ENCODE measurements at places on chromosomes 5 and 9.

- DNase-seq, result no peak
Observed at GRCh38 chr5:78803353-78803752, 154.8 kb upstream of the LHFPL2 start.

DNA sequence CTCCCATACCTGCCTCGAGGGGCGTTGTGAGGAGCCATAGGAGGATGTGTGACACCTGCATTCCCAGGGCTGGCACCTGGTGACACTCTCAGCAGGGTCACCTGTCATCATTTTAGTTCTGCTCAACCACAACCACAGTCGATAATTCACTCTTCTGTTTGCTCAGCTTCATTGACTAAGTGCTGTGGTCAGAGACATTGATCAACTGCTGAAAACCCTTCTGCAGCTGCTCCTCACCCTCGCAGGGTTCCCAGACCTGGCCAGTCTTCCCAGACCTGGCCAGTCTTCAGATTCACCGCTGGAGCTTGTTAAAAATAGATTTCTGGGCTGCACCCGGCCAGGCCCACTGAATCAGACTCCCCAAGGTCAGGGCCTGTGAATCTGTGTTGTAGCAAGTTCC lies 92.8 kb downstream of the MVB12B start:
- no peak for DNase-seq

DNA sequence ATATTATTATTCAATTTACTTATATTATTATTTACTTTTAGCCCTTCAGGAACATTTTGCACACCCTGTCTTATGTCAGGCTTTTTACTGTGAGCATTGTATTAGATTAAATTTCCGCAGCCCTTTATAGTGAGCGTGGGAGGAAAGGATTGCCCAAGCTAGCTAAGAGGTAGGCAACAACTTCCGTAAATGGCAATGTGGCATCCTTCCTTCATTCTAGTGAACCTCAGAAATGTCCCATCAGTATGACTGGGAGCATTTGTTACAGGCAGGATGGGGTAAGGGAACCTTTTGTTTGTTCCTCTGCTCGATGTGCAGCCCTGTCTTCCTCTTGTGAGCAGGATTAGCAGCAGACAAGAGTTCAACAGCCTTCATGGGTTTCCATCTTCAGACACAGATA lies 6.2 kb upstream of the CD180 start:
- DNase-seq, result no peak

DNA sequence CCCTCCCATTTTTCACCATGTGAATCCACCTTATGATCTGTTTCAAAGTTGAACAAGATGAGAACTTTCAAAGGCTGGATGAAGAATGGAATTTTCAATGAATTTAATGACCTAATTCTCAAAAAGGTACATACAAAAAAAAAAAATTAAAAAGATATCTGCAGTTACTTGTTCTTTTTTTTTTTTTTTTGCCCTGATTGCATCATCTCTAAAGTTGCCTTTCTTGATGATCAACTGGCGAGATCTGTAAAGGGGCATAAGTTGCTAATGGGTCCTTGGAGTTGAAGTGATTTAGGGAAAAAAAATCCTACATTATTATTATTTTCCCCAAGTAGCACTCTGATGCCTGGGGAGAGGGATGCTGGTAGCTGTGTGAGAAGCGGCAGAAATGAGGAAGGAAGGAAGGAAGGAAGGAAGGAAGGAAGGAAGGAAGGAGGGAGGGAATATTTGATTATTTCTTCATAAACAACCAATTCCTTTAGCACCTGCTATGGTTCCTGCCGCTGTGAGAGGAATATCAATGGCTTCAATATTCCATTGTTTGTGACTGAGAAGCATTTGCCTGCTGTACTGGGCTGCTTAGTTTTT lies 48.8 kb upstream of the CD180 start:
- no peak for DNase-seq

- no peak for DNase-seq
Observed at GRCh38 chr9:110777196-110777875, 108.7 kb downstream of the MUSK start.

GRCh38 chr5:172630082-172630481 lies 11.0 kb upstream of the NEURL1B start:
- DNase-seq, result no peak

DNA sequence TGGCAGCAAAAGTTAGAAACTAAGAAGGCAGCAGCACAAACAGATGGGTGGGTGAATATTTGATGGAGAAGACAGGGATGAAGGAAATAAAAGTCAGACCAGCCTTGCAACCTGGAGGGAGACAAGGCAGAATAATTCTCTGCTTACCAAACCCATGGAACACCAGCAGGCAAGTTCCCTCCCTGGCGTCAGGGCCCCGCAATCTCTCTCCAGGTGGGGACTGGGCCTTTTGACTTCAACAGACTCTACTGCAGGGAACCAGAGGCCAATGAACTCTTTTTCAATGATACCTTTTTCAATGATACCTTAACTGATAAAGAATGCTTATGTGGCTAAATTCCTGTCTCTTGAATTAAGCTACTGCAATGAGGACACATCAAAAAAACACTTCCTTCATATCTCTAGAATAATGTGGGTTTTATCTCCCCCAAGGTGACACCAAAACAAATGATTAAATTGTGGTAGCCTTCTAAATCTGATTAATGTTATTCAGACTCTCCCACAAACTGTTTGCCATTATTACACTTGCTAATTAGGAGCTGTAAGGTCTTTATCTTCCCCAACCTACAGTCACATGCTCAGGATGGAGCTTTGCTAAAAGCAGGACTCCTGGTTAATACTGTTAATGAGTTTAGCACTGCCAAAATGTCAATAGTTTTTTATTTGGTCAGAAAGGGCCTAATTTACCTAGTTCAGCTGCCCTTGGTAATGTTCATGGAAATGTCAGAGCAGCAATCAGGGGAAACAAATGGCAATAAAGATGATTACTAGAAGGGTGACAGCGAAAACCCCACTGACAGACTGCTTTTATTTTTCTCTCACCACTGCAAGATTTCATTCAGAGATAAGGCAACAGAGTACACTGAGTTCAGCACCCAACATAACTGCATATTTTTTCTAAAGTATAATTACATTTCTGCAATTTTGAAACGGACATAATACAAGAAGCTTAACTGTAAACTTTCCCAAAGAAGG lies 165.5 kb downstream of the TSSK1B start:
- no peak for DNase-seq

- DNase-seq, result no peak
Observed at GRCh38 chr5:964821-965220, 43.8 kb upstream of the NKD2 start.

DNA sequence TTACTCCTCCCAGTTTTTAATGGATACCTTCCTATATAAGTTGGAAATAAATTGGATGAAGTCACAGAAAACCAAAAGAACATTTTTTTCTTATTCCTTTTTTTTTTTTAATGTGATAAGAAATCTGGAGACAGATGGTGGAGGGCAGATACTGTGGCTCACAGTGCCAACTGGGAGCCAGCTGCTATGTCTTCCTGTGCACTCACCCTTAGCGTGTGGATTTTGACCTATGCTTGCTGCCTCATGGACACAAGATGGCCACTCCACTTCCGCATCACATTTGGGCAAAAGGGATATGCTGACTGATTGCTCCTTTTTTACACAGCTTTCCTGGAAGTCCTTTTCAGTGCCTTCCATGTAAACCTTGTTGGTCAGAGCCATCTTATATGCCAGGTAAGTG lies 342.6 kb downstream of the MAN2A1 start:
- no peak for DNase-seq

- no peak for DNase-seq
Observed at GRCh38 chr9:86238861-86239770, 20.3 kb downstream of the C9orf153 start.

GRCh38 chr5:14572836-14573235 lies 8.8 kb upstream of the OTULINL start:
- DNase-seq, result no peak

- DNase-seq, result no peak
Observed at GRCh38 chr5:179767496-179768100, 26.2 kb upstream of the LTC4S start.

DNA sequence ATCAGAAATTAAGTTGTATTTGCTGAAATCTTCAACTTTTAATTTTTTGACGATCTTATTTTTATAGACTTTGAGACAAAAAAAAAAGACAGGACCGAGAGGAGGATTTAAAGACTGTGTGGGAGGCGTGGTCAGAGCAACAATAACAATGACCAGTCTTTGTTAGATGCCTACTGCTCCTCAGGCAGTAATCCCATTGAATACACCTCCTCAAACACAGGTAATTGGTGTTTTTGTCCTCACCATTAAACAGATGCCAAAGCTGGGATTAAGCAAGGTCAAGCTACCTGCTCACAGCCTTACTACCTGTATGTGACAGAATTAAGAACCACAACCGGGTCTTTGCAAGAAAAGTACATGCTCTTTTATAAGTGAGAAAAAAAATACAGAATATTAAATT lies 233.3 kb upstream of the GRAMD2B start:
- DNase-seq, result no peak

DNA sequence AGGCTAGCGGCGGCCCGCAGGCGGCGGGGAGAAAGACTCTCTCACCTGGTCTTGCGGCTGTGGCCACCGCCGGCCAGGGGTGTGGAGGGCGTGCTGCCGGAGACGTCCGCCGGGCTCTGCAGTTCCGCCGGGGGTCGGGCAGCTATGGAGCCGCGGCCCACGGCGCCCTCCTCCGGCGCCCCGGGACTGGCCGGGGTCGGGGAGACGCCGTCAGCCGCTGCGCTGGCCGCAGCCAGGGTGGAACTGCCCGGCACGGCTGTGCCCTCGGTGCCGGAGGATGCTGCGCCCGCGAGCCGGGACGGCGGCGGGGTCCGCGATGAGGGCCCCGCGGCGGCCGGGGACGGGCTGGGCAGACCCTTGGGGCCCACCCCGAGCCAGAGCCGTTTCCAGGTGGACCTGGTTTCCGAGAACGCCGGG lies 253 bp downstream of the SLC12A2 start:
- DNase-seq, result no peak

- DNase-seq, result no peak
Observed at GRCh38 chr9:116978155-116978554, 291.1 kb downstream of the TRIM32 start.

- no peak for DNase-seq
Observed at GRCh38 chr9:3648266-3648665, 122.5 kb upstream of the RFX3 start.

DNA sequence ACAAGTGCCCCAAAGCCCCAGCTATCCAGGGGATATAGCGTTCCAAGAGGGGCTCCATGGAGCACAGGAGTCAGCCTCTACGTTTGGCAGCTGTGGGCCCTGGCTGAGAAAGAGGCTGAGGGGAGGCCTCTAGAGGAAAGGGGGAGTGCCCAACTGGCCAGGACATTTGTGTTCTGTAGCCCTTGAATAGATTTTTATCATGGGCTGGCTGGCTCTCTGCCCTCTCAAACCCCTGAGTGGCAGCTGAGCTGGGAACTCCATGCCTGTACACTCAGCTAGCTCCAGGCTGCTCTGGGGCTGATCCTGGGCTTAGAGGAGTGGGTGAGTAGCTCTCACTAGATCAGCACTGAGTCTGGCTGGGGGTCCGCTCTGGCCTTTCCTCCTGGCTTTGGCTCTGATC lies 285.0 kb downstream of the ZSWIM6 start:
- DNase-seq, result no peak

DNA sequence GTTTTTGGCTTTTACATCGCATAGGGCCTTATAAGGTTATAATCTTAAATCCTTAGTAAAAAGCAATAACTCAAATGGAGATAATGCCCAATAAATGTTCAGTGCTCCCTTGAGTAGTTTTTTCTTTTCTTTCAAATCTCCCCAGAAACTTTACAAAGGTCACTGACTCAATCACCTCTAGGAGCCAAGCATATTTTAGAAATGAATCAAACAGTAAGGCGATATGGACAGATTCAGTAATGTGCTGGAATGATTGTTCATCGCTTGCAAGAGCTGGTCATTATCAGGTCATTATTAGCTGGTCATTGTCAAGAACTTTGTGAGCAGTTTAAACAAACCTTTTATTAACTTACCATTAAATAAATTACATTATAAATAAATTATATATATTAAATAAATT lies 130.4 kb upstream of the SLIT3 start:
- no peak for DNase-seq

DNA sequence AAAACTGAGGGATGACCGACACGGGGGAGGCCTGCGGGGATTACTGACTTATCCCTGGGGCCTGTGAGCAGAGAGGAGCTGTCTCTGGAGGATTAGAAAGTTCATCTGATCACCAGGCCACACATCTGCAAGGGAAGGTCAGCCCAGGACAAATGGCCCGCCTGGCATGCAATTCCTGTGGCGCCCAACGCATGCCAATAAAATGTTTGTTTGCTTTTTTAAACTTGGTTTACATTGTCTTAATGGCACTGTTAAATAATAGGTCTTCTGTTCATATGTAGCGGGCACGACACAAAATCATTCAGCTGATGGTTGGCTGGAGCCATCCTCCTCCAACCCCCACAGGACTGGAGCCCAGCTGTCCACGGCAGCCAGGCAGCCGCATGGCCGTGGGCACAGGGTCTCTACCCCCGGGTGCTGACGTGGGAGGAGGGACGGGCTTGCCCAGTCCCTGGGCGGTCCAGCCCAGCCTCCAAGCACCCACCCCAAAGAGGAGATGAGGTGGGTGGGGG lies 41.0 kb upstream of the SLC12A7 start:
- no peak for DNase-seq

- DNase-seq, result no peak
Observed at GRCh38 chr5:176619569-176620332, 9.8 kb upstream of the GPRIN1 start.

DNA sequence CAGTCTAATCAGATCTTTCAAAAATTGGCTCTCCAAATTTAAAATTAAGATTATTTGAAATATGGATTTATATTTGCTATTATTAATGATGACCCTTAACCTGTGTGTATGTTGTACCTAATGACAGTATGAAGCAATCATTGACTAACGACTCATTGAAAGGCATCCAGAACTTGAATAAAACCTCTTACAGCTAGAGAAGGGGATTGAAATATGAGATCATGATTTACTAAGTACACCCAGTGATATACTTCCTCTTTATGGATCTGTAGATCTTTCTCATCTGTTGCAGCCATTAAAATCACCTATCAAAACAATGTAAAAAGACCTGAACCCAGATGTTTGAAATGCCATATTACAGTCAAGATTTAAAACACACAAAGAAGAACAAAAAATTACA lies 126.5 kb downstream of the RPS23 start:
- no peak for DNase-seq

- no peak for DNase-seq
Observed at GRCh38 chr5:108670591-108671289, 77.0 kb upstream of the FER start.

GRCh38 chr5:36778336-36778735 lies 98.2 kb upstream of the NIPBL start:
- no peak for DNase-seq
